ELF-1 (cell line): ENCODE measurements at places on chromosomes 7 and 10.

GRCh38 chr10:110494532-110494931 is 3.2 kb upstream of the DUSP5 start:
- no peak for DNase-seq

DNA sequence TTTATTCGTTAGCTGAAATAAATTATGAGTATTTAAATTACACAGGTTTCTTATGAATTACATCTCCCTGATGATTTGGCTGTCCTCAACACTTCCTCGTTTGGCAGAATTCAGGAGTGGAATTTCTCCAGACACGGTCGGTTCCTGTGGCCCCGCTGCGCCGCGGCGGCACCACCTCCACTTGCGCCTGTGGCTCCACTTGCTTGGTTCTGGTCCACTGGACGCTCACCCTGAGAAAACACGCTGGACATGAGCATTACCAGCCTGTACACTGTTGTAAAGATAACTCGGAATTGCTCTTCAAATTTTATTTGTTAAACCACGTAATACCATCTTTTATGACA is 85.3 kb downstream of the ZNF33B start:
- DNase-seq: no peak

DNA sequence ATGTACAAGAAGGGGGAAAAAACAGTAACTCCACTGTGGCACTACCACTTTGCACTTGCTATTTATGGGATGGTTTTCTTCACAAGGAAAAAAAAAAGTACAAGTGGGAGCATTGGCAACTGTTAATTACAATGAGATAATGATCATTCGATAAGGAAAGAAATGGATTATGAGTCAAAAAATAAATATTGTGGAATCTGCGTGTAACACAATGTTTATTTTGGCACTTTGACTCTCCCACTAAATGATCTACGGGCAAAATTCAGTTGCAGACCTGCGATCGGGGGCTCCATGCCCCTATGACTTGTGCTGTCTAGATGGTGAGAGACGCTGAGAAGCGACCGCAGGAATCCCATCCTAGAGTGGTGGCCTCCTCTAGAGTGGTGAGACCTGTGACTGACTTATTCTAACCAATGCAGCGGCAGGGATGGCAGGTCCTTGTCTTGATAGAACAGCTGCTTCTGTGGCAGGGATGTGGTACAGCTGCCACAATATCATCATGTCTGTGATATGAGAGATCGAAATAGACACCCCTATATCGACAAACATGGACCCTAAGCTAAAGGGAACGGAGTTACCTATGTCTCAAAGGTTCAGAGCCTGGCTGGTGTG is 345.0 kb upstream of the KLF6 start:
- DNase-seq: no peak

DNA sequence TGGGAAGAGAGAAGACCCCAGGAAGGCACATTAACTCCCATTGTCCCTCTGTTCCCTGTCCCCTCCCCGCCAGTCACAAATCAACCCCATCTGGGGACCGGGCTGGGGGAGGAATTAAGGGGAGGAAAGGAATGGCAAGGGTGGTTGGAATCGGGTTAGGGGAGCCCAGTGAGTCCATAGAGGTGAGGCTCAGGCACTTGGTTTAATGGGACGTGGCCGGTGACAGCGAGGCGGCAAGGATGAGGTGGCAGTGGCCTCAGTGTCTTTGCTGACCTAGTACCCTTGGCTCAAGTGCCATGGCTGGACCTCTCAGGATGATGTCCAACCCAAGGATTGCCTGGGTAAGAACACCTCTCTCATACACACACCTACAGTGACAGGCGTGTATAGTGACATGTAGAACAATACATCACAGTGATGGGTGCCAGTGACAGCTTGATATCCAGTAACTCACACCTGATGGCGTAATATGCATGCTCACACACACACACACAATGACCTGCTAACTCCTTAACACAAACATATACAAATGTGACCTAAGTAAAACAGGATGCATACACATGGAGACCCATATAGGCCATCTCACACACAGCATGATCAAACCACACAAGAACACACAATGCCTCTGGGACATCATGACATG is 12.3 kb downstream of the KCNIP2 start:
- no peak for DNase-seq

DNA sequence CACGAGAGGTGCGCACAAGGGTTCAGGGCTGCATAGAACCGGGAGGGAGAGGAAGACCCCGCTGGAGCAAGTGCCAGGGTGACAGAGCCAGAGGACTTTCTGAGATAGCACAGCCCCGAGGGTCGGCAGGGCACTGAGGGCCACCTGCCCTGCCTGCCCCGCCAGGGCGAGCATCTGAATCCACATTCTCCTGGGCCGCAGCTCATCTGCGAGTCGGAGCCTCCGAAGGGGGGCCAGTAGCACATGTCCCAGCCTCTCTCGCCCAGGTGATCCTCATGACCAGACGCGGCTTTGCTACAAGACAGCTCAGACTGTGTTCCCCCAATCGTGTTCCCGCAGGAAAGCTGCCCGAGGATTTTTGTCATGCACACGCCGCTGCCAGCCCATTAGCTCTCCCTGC is 71.2 kb downstream of the ADARB2 start:
- no peak for DNase-seq

DNA sequence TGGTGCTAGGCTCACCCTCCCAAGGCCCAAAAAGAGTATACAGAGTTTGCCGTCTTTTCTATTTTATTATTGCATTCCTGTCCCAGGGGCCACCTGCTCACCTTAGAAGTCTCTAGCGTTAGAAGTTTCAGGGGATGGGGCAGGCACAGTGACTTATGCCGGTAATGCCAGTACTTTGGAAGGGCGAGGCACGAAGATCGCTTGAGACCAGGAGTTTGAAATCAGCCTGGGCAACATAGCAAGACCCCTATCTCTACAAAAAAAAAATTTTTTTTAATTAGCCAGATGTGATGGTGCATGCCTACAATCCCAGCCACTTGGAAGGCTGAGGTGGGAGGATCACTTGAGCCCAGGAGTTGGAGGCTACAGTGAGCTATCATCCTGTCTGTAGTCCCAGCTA is 30.3 kb upstream of the HSPB1 start:
- DNase-seq: no peak

GRCh38 chr7:142438923-142439515 is 181.2 kb upstream of the PRSS58 start:
- DNase-seq: no peak

DNA sequence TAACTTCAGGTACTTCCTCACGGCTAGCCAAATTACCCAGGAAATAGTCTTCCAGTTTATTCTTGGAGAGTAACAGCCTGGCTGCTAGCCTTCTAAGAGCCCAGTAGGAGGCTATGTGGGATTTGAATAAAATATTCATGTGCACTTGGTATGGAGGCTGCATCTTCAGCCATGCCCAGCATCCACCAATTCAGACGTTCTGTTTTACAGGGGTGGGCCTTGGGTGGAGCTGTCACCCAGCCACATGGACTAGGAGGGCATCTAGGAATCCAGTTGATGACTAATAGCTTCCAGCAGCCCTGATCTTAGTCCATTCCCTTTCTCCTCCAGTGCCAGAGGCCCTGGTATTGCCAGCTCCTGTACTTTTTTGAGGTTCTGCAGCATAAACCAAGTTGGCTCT is 66.3 kb upstream of the ZRANB1 start:
- DNase-seq: no peak

- DNase-seq: no peak
Measured at GRCh38 chr7:10803720-10804119, 170.0 kb upstream of the PHF14 start.

GRCh38 chr7:105932835-105933477 is 30.1 kb upstream of the CDHR3 start:
- peak; percentile 56 for DNase-seq
